ENCODE measurements at places on chromosomes 5 and 9. TPM values are rescaled to one million over a fixed set of nuclear protein-coding genes. Genes with fewer than 3 reads are reported as not detected.

- no peak for DNase-seq
These were observed 19.8 kb downstream of the BARHL1 start for GRCh38 chr9:132602207-132602606.

DNA sequence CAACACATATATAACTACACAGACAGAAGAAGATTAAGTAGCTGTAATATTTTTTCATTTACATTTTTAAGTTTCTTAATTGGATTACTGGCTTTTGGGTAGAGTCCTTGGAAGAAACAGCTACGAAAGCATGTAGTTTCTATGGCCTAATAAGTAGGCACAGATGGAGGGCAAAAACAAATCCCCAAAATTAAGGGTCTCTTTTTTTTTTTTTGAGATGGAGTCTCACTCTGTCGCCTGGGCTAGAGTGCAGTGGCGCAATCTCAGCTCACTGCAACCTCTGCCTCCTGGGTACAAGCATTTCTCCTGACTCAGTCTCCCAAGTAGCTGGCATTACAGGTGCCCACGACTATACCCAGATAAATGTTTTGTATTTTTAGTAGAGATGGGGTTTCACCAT is 27.1 kb upstream of the MTMR12 start:
- no peak for DNase-seq

- DNase-seq, result no peak
These were observed 14.0 kb upstream of the TRIM14 start for GRCh38 chr9:98132806-98133631.

Gene SDHA
- total RNA-seq, result 43.9 TPM

- DNase-seq, result no peak
These were observed 62.8 kb downstream of the IPPK start for GRCh38 chr9:92607088-92607487.

GRCh38 chr9:111871499-111871855 is 25.1 kb upstream of the UGCG start:
- no peak for DNase-seq

GRCh38 chr5:31186672-31187267 is 6.7 kb upstream of the CDH6 start:
- no peak for DNase-seq

DNA sequence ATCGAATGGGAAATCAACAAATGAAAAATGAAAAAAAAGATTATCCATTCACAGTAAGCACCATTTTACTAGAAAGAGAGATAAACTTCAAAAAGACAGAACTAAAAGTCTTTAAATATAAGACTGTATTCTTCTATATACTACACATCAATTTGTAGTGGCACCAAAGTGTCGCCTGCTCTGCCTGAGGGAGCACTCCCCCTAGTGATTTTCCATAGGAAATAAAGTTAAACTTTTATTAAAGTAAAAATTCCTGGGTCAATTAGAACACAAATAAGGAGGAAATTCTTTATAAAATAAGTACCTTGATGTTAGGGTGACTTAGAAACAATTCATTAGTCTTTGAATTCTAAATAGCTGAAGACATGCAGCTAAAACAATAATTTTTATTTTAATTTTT is 9.7 kb downstream of the RAD1 start:
- no peak for DNase-seq

DNA sequence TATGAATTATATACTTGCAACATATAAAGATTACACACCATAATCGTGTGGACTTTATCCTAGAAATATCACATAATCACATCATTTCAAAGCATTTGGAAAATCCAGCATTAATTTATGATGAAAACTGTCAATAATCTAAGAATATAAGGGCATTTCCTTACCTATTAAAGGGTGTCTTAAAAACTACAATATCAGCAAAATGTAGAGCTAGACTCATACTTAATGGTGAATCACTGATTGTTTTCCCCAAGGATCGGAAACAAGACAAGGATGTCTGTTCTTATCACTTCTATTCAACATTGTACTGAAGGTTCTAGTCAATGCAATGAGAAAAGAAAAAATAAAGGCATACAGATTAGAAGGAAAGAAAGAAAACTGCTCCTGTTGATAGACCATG is 8.0 kb upstream of the SREK1 start:
- DNase-seq, result no peak

Gene MARCOL
- not detected for total RNA-seq

- no peak for DNase-seq
These were observed 2.2 kb downstream of the LMX1B start for GRCh38 chr9:126615791-126616447.

DNA sequence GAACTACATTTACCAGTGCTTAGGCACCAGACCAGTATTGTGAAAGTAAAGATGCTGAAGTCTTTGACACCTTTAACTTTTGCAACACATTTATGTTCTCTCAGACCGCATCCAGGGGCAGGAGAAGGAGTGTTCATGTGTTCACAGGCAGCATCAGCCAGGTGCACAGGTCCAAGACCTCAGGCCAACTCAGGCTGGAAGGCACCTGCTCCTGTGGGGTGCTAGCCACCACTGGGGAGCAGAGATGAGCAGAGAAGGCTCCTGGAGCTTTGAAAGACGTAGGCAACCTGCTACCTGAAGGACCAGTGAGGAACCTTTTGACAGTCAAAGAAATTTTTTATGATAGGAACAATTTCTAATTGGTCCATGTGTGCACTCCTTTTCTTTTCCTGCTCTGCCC is 35.6 kb downstream of the DAPK1 start:
- no peak for DNase-seq

Measured in pancreas (tissue), 10 donors.